A673 (cell line): ENCODE measurements at places on chromosomes 7 and 10. TPM values are rescaled to one million over a fixed set of nuclear protein-coding genes. Genes with fewer than 3 reads are reported as not detected.

Gene KIAA1217
- total RNA-seq = 76.2 and 94.1 TPM in 2 replicates

Gene CUX1
- 49.4 and 53.1 TPM in 2 replicates for total RNA-seq

Gene OR2A7
- 1.2 and 2.0 TPM in 2 replicates for total RNA-seq

Gene CFAP70
- 0.06 and 0.13 TPM in 2 replicates for total RNA-seq

Gene PFKP
- total RNA-seq = 206 and 232 TPM in 2 replicates

Gene IGF2BP3
- 75.3 and 85.4 TPM in 2 replicates for total RNA-seq

Gene CDNF
- 0.34 and 0.83 TPM in 2 replicates for total RNA-seq

Gene FAM171A1
- 46.5 and 47.1 TPM in 2 replicates for total RNA-seq

Gene FEZF1
- 85.9 and 114 TPM in 2 replicates for total RNA-seq

Gene SFR1
- total RNA-seq = 11.2 and 12.6 TPM in 2 replicates

Gene ZCCHC24
- total RNA-seq = 9.8 and 17.9 TPM in 2 replicates

Gene HOXA3
- not detected in 2 replicates for total RNA-seq

Gene NEUROD6
- total RNA-seq = not detected in 2 replicates

Gene SRRM3
- 1.7 and 1.8 TPM in 2 replicates for total RNA-seq

Gene TMEM140
- not detected in 2 replicates for total RNA-seq

Gene CHST15
- total RNA-seq = 1.7 and 2.7 TPM in 2 replicates

Gene TACC2
- total RNA-seq = 0.55 and 0.62 TPM in 2 replicates

Gene LEP
- not detected in 2 replicates for total RNA-seq

Gene CHCHD2
- total RNA-seq = 494 and 533 TPM in 2 replicates

Gene GSTO1
- total RNA-seq = 123 and 126 TPM in 2 replicates

Gene NXPH1
- total RNA-seq = not detected in 2 replicates

Gene GRID2IP
- 0.13 TPM in 1 of 2 replicates, not detected in the other for total RNA-seq

Gene SPDYE11
- total RNA-seq = not detected in 2 replicates

Gene PPP1R3C
- 2.1 and 2.7 TPM in 2 replicates for total RNA-seq

Gene FMC1
- total RNA-seq = 10.5 and 11.5 TPM in 2 replicates

Gene CAMK1D
- total RNA-seq = 23.7 and 27.0 TPM in 2 replicates

Gene MKX
- 0.09 TPM in 1 of 2 replicates, not detected in the other for total RNA-seq

Gene STK32C
- total RNA-seq = 16.5 and 20.0 TPM in 2 replicates

Gene EZH2
- 123 and 140 TPM in 2 replicates for total RNA-seq
